ENCODE measurements at places on chromosomes 11 and 22. TPM values are rescaled to one million over a fixed set of nuclear protein-coding genes. Genes with fewer than 3 reads are reported as not detected.

Gene OR4D5
- total RNA-seq: not detected

Gene TXNRD2
- 18.2 TPM for total RNA-seq

Gene FXYD2
- total RNA-seq: not detected

Gene KRTAP5-10
- total RNA-seq: not detected

Gene KDM4E
- not detected for total RNA-seq

Gene MCM5
- total RNA-seq: 6.5 TPM

Gene TMEM86A
- total RNA-seq: 1.8 TPM

Gene CCDC134
- 7.5 TPM for total RNA-seq

Gene HEPACAM
- not detected for total RNA-seq

Gene KCNE3
- total RNA-seq: 4.5 TPM

Gene ALDH3B2
- total RNA-seq: not detected

Gene GAL3ST3
- not detected for total RNA-seq

Gene ANO9
- total RNA-seq: not detected

Gene PLA2G3
- 0.23 TPM for total RNA-seq

Data from smooth muscle cell of the umbilical artery (primary cell).